ENCODE measurements at places on chromosomes 2 and 18.

DNA sequence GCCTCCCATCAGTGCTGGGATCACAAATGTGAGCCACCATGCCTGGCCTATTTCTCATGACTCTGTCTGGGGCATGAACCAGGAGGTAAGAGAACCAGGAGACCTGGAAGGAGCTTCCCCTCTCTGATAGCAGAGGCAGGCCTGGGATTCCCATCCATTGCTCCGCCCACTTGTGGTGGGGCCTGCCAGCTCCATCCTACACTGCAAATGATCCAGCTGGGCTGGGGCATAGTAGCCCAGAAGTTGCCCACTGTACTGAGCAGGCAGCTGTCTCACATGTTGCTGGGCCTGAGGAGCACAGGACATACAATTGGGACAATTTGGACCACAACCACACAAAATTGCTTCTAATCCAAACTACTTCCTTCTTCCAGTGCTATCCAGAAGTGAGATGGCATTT lies 91.0 kb downstream of the MARCHF4 start:
- DNase-seq: no peak

DNA sequence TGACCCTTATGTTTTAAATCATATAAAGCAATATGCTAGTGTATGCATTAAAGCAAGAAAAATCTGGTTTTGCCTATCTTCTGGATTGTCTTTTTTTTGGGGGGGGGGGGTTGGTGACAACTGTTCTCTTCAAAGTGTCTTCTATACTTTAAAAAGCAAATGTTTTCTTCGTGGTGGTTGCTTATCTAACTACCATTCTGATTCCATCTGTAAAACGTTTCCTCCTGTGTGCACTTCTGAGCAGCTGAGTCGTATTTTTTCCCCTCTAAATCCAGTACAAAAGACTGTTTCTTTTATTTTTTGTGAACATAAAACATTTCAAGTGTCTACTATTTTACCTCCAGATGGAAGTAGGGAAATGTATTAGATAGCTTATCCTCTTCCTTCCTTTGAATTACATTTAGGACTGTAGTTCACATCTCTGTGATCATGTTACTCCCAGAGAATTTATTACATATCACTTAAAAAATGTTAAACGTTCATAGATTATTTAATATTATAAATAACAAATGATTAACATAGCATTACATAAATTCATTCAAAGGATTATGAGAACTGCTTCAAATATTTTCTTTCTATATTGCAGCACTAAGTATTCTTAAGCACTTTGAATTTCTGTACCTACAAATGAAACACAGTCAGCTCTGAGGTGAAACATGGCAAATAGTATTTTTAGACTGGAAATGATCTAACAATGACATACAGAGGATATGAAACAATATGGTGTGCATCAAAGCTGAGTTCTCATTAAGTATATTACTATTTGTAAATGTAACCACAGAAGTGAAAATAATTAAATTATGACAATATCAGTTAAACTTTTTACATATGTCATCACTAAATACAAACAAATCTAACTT lies 56.4 kb downstream of the SCN3A start:
- DNase-seq: no peak

DNA sequence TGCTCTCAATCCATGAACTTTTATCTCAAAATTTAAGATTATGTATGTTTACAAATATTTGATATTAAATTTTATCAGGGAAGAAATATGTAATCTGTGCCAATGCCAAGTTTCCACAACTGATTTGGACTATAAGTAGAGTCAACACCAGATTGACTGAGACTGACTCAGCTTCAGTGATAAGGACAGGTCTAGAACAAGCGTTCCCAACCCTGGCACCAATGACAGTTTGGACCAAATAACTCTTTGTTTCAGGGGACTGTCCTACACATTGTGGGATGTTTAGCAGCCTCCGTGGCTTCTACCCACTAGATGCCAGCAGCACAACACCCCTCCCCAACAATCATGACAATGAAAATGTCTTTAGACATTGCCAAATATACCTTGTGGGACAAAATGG lies 165.3 kb downstream of the THADA start:
- no peak for DNase-seq

DNA sequence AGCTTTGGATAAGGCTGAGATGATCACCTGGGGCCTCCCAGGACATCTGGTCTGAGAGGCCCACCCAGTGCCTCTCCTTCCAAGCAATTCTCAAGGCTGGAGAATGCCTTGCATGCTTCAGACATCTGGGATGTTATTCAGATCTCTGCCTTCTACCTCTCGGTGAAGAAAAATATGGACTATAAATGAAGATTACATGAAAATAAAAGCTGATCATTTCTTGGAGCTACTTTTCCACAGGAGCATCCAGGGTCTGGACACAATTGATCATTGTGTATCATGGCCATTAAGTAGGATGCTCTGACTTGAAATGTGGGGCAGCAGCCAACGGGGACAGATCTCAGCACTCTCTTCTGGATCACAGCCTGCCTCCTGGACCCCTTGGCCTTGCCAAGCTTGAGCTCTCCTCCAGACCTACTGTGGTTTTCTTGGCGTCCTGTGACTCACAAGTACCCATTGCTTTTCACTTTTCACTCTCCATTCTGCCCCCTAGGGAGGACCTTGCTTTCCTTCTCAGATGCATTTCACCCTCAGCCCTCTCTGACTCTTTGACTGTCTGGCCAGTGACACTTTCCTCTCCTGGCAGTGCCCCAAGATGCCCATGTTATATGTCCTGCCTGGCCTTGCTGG lies 203.1 kb downstream of the INSIG2 start:
- DNase-seq: peak; percentile 87

DNA sequence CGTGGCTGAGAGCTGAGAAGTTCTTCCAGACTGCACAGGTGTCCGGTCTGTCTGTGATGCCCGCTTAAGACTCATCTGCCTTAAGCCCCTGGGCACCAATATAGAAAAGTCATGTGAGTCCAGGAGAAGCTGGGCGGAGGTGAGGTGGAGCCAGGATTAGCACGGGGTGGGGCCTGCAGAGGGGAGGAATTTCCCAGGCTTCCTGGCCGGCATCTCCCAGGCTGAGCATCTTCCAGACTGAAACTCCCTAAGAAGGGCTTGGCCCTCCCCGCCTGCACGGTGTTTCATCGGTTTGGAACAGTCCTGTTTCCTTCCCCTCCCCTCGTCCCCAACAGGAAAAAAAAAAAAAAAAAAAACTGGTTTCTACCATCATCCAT lies 270.3 kb downstream of the ATAD2B start:
- DNase-seq: no peak

GRCh38 chr2:23600346-23600745 lies 215.4 kb downstream of the KLHL29 start:
- peak; percentile 36 for DNase-seq

DNA sequence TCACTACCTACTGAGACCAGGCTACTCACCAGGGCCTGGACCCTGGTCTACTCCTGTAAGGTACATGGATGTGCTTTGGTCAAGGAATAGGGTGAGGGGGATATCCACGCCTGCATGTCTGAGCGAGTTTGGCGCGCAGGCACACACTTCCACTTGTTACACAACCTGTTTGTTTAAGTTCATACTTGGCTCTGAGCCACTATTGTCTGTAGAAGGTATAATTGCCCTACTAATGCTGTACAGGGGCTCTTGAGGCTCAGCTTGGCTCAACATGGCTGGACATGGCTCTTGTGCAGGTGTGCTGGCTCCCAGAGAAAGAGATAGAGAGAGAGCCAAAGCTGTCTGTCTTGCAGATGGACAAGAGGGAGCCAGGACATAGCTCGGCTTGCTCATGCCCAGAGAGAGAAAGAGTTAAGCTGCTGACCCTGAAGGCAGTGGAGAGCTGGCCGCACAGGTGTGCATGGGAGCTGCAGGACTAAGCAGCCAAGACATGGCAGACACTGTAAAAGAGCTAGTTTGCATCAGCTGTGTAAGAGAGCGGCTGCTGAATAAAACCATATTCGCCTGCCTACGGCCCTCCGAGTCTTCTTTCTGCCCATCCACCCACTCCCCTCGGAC lies 35.2 kb downstream of the NPPC start:
- DNase-seq: no peak

GRCh38 chr2:172398440-172398839 lies 28.9 kb upstream of the ITGA6 start:
- DNase-seq: no peak
